ENCODE measurements at places on chromosomes 11 and 22.

- DNase-seq, result no peak
These were observed 34.0 kb downstream of the WEE1 start for GRCh38 chr11:9607511-9607899.

- DNase-seq, result peak; percentile 26
These were observed 82.1 kb downstream of the C11orf58 start for GRCh38 chr11:16820324-16821092.

GRCh38 chr11:34250732-34251588, 106.8 kb downstream of the ABTB2 start:
- no peak for DNase-seq

GRCh38 chr11:116119158-116119557, 614.9 kb upstream of the CADM1 start:
- no peak for DNase-seq

GRCh38 chr22:36968249-36968964, 50.8 kb downstream of the TST start:
- no peak for DNase-seq

All from NCI-H1436 treated with DMSO at 0.1 percent for 48 hours (cell line).